Stimulated activated CD4-positive, alpha-beta T cell treated with anti-CD3 and anti-CD28 coated beads, Interleukin-4, amount 100 ng/mL, for 24 hours (primary cell): ENCODE measurements at places on chromosomes 7 and 10.

GRCh38 chr10:5746197-5746596 is 61.6 kb downstream of the TASOR2 start:
- DNase-seq = no peak

GRCh38 chr10:6399231-6399741 is 180.8 kb downstream of the PRKCQ start:
- DNase-seq = no peak

- no peak for DNase-seq
These were observed 31.3 kb downstream of the RABGEF1 start for GRCh38 chr7:66771795-66772194.

GRCh38 chr10:107715565-107715964 is 551.1 kb upstream of the SORCS1 start:
- DNase-seq = no peak

GRCh38 chr10:92993699-92994272 is 66.8 kb upstream of the CYP26C1 start:
- DNase-seq = no peak

- DNase-seq = no peak
These were observed 33.1 kb upstream of the ZNF518A start for GRCh38 chr10:96096958-96097357.

- DNase-seq = no peak
These were observed 539 bp downstream of the PTCD1 start for GRCh38 chr7:99437946-99438572.

- no peak for DNase-seq
These were observed 10.9 kb downstream of the AQP1 start for GRCh38 chr7:30922596-30922995.

DNA sequence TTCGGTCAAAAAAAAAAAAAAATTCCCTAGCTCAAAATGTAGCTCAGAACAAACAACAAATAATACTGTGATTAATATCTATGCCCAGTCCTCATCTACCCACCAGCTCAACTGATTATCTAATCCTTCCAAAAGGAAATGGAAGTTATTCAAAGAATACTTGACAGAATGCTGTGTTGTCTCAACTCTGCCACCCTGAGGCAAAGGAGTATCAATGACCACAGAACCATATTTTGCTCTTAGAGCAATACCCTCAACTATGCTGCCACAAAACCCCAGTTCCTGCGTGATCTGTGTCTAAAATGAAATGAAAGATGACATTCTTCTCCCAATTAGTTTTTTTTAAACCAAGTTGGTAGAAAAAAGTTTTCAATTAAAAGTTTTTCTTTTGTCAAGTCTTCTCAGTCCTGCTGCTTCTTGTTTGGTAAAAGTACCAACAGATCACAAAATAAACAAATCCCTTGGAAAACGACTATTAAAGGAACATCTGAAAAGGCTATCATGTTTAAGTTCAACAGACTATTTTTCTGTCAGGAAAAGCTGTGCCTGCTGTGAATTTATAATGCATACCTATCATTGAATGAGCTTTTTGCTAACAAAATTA is 21.6 kb downstream of the RBM28 start:
- DNase-seq = no peak

- no peak for DNase-seq
These were observed 86.9 kb downstream of the CHST15 start for GRCh38 chr10:124006526-124006925.

GRCh38 chr7:119936836-119937235 is 336.1 kb upstream of the KCND2 start:
- DNase-seq = no peak

DNA sequence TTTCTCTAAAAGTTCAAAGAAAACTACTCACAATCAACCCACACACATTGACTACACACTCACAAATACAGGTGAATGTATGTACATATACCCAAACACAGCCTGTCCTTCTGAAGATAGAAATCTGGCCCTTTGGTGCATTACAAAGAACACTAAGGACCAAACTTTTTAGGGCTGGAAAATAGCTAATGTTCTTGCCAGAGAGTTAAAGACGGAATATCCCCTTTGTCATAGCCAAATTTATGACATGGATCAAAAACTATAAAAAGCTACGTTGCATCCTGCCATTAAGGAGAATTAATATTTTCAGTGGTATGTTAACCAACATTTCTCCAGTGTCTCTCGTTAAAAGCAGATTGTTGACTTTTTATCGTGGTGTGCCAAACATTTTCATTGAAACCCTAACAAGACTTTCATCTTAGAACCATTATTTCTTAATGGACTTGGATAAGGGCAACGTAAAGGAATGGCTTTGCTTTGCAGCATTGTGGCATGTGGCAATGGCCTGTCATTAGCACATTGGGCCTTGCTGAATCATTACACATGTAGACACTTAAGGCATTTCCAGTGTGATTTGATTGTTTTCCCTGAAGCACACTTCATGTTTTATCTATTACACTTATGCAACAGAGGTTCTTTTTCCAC is 150.9 kb upstream of the MEOX2 start:
- no peak for DNase-seq

GRCh38 chr10:8112942-8113442 is 58.5 kb downstream of the GATA3 start:
- no peak for DNase-seq

DNA sequence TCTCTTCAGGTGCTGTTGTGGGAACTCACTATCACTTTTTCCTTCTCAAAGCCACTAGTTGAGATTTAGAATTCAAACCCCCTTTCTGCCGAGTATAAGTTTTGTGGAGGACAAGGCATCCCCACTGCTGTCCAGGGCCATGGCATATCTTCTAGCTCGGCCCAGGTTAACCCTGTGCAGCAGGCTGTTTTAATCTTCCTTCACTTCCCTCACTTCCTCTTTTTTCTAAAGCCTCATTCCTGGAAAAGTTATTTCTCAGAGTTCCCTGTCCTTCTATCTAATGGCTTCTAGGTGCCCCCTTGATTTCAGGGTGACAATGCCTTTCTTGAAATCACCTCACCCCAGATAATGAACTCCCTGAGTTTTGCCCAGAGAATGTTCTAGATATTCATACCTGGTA is 222.3 kb downstream of the SNX10 start:
- DNase-seq = no peak
